ENCODE measurements at places on chromosomes 7 and 10. TPM values are rescaled to one million over a fixed set of nuclear protein-coding genes. Genes with fewer than 3 reads are reported as not detected.

DNA sequence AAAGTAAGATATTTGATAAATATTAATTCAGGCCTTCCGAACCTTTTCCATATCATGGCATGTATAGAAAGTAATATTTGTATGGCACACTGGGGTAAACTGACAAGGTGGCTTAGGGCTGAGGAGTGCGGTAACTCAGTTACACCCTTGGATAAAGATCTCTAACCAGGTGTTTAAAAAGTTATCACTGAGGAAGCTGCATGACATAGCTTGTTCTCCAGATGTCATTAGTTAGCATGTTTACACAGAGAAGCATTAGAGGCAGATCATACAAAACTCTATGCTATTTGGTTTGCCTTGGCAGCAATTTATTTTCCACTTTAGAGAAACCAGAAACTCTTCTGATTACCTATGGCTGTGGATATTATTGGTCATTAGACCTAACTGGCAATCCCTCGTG is 118.2 kb downstream of the ST7 start:
- no peak for DNase-seq

The TLX1 gene
- total RNA-seq = not detected

- no peak for DNase-seq
Measured at GRCh38 chr10:114389426-114389825, 14.9 kb downstream of the AFAP1L2 start.

GRCh38 chr10:8637640-8638039 is 583.2 kb downstream of the GATA3 start:
- no peak for DNase-seq

GRCh38 chr10:50585921-50586739 is 37.6 kb downstream of the SGMS1 start:
- no peak for DNase-seq
